ENCODE measurements at places on chromosomes 3 and 15.

GRCh38 chr15:39588531-39589192, 7.8 kb downstream of the THBS1 start:
- no peak for DNase-seq

DNA sequence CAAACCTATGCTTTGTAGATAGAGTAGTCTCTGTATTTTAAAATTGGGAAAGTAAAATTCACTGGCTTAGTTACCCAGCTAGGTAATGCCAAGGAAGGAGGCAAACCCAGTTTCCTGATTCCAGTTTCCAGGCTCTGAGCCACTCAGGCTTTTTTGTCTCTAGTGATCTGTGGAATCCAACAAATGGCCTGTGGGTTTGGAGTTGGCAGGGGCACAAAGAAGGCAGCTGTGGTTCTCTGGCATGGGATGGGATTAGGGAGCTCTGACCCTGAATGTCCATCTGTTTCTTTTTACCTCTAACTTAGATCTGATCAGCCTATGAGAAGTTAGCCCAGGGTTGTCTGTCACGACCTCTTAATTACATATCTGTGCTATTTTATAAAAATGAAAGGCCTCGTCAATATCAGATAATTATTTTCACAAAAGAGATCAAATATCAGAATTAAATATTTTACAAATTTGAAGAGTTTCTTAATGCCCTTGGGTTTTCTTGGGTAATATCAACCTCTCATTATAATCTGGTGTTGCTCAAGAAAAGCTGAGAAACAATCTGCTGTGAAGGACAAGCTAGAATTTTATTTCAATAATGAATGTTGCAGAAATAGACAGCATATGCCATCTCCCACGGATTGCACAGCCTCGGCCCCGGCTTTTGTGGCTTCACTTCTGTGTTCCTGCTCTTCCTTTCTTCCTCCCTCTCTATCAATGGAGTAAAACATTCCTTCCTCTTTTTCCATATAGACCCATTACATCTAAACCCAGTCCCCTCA, 63.7 kb upstream of the DAZL start:
- DNase-seq: no peak

DNA sequence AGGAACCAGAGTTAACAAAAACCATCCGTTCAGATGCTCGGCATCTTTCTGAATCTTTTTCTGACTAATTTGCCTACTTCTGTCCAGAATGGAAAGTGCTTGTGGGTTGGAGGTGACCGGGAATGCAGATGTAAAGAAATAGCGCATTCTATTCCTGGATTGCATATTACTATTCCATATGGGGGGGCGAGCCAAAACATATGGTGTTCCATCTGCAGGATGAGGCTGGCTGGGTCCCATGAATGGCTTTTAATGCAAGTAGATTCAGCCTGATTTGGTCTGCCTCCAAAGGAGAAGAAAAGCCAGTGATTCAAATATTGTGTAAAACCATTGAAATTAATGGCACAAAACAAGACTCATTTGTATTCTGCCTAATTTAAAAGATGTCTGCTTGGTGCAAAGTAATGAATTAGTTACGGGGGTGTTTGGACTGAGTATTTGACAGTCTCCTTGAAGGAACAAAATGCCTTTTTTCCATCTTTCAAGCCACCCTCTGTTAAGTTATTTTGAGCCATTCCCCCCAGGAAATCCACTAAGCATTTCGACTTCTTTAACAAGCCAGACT, 99.0 kb downstream of the ST8SIA2 start:
- DNase-seq: no peak

- no peak for DNase-seq
Observed at GRCh38 chr3:159624616-159625015, 364.0 kb upstream of the IL12A start.

- DNase-seq: no peak
Observed at GRCh38 chr3:123390865-123391600, 57.9 kb downstream of the ADCY5 start.

- no peak for DNase-seq
Observed at GRCh38 chr15:38533416-38533915, 31.1 kb downstream of the RASGRP1 start.

Measured in NCI-H226 (cell line).